ENCODE measurements at places on chromosomes 13 and 19. TPM values are rescaled to one million over a fixed set of nuclear protein-coding genes. Genes with fewer than 3 reads are reported as not detected.
A peak's percentile ranks its signal among the peaks of the same experiment; 100 is the strongest.

DNA sequence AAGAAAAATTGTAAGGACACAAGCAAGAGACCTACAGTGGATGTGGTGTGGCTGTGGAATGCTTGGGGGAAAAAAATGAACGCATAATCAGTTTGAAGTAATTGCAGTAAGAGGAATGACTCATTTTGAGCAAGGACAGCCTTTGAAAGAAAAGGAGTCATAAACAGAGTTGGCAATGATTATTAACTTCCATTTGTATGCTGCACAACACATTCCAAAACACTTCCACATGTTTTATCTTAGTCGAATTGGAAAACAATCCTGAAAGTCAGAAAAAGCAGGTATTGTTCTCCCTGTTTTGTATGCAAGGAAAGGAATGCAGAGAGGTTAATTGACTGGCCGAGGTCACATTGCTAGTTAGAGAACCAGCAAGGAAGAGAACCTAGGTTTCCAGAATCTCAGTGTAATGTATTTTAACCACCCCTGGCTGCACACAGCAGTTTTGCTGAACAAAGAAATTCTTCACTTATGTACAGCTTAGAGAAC lies 630.0 kb upstream of the MIR17HG start:
- DNase-seq: peak; percentile 4
- H3K4me1 ChIP-seq: no peaks in the 10 kb centered on the region
- no peaks in the 10 kb centered on the region for H3K36me3 ChIP-seq
- no peak overlapping the region for H3K4me3 ChIP-seq
- no peak overlapping the region for H3K27ac ChIP-seq

- H3K36me3 ChIP-seq: no peaks in the 10 kb centered on the region
- no peak for DNase-seq
- no peak overlapping the region for H3K27ac ChIP-seq
These were observed 182.1 kb downstream of the PCDH17 start for GRCh38 chr13:57813651-57814050.

- no peak overlapping the region for H3K27ac ChIP-seq
- H3K4me1 ChIP-seq: no peaks in the 10 kb centered on the region
- DNase-seq: no peak
- no peaks in the 10 kb centered on the region for H3K27me3 ChIP-seq
- no peaks in the 10 kb centered on the region for H3K36me3 ChIP-seq
- H3K4me3 ChIP-seq: no peak overlapping the region
These were observed 1658.6 kb upstream of the MIR17HG start for GRCh38 chr13:89688918-89689317.

- no peaks in the 10 kb centered on the region for H3K36me3 ChIP-seq
- DNase-seq: no peak
- H3K4me3 ChIP-seq: no peak overlapping the region
- H3K27ac ChIP-seq: no peak overlapping the region
These were observed 45.3 kb downstream of the RGCC start for GRCh38 chr13:41502673-41503072.

DNA sequence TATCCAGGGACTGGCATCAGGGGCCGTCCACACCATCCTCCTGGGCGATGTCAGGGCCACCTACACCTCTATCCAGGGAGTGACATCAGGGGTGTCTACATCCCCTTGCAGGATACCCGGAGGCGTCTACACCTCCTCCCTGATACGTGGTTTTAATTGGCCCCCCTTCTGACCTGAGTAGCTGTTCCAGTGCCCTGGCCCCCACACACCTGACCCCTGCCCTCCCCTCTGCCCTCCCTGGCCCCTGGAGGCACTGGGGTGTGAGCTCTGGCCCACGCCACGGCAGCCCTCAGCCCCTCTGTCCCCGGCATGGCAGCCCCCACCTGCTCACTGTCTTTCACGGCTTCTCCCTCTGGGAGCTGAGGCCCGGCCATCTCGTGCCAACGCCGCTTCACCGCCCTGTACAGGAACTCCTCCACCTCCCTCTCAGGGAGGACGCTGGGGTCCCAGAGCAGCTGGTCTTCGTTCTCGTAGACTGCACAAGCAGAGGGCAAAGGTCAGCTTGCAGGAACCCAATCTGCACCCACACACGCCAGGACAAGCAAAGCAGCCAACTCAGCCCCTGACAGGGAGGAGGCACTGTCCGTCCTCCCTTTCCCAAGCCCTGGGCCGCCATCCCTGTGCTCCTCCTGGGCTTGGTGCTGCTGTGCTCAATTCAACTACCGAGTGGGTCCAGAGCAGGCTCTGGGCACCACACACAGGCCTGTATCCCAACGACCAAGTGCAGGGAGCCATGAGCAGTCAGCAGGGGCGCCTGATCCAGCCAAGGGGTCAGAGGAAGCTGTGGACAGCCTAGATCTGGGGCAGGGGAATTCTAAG lies 22.2 kb upstream of the PLPP2 start:
- H3K4me3 ChIP-seq: no peak overlapping the region
- DNase-seq: no peak
- no peaks in the 10 kb centered on the region for H3K27me3 ChIP-seq
- peaks cover 2% of the 10 kb centered on the region for H3K4me1 ChIP-seq
- H3K36me3 ChIP-seq: peaks cover 49% of the 10 kb centered on the region
- H3K27ac ChIP-seq: no peak overlapping the region

DNA sequence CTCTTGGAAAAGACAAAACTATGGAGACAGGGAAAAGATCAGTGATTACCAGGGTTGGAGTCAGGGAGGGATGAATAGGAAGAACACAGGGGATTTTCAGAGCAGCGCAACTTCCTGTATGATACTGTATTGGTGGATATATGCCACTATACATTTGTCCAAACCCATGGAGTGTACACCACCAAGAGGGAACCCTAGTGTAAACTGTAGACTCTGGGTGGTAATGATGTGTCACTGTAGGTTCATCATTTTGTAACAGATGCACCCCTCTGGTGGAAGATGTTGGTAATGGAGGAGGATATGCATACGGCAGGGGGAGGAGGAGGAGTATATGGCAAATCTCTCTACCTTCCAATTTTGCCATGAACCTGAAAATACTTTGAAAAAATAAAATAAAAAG lies 68.1 kb downstream of the UFM1 start:
- no peaks in the 10 kb centered on the region for H3K4me1 ChIP-seq
- no peak overlapping the region for H3K4me3 ChIP-seq
- H3K27me3 ChIP-seq: no peaks in the 10 kb centered on the region
- no peak overlapping the region for H3K27ac ChIP-seq
- H3K36me3 ChIP-seq: no peaks in the 10 kb centered on the region

ZDHHC20 gene
- polyA plus RNA-seq: 60.4 TPM

- H3K36me3 ChIP-seq: no peaks in the 10 kb centered on the region
- H3K27ac ChIP-seq: no peak overlapping the region
- H3K4me3 ChIP-seq: no peak overlapping the region
- no peak for DNase-seq
These were observed 8.1 kb downstream of the SULT2B1 start for GRCh38 chr19:48560095-48560530.

ZNF491 gene
- 2.4 TPM for polyA plus RNA-seq

DNA sequence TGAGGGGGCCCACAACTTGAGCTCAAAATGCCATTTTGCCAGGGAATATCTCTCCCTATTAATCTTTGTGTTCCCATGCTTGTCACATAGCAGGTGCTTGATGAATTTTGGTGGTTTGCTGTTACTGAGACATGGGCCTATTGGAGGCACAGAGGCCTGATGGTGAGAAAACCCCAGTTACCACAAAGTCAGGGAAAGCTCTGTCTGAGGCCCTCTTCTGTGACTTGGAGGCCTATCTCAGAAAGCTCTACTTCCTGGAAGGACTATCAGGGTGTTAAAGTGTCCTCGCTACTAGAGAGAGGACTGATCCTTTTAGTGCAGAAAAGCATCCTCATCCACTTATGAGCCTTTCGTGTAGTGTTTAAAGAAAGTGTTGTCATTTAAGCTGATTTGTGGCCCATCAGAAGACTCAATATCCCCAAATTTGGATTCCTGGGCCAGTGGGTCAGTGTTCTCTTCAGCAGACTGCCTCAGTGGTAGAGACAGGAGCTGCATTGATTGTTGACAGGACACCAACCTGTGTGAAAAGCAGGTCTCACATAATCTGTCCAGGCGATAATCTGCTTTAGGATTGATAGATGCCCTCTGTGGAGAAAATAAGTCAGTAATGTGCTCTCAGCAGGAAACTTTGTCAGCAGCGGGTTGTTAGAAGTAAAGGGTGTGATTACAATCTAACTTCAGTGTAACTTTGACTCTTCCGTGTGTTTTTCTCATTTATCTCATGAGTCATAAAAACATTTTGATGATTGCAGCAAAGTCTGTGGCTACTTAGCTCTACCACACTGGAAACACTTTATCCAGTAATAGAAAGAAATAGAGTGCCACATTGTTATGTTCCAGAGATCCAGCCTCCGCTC lies 121.0 kb downstream of the AKAP11 start:
- H3K27me3 ChIP-seq: no peaks in the 10 kb centered on the region
- H3K36me3 ChIP-seq: no peaks in the 10 kb centered on the region
- no peak overlapping the region for H3K27ac ChIP-seq
- DNase-seq: no peak

PALM gene
- polyA plus RNA-seq: 29.2 TPM

GRCh38 chr19:49844138-49845095 lies 6.5 kb upstream of the PTOV1 start:
- H3K36me3 ChIP-seq: peaks cover 10% of the 10 kb centered on the region
- no peak overlapping the region for H3K4me3 ChIP-seq
- DNase-seq: no peak
- no peak overlapping the region for H3K27ac ChIP-seq
- H3K4me1 ChIP-seq: no peaks in the 10 kb centered on the region

GRCh38 chr13:97124915-97125809 lies 97.0 kb upstream of the MBNL2 start:
- peaks cover 23% of the 10 kb centered on the region for H3K4me1 ChIP-seq
- peak; percentile 88 for DNase-seq

DNA sequence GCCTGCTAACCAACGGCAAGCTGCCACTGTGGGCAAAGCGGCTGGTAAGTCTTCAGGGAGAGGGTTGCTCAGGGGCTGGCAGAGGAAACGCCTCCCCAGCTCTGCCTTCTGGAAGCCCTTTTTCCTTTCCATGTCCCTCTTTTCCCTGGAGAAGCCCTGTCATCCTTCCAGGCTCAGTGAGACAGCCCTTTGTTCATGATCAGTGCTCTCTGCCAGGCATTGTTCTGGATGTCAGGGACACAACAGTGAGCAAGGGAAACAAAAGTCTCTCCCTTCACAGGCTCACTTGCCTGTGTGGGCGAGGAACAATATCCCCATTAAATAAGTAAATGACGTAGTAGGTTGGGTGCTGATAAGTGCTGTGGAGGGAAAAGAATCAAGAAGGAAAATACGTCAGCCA lies 13.9 kb upstream of the OVOL3 start:
- no peak overlapping the region for H3K4me3 ChIP-seq
- no peak overlapping the region for H3K27ac ChIP-seq
- H3K4me1 ChIP-seq: no peaks in the 10 kb centered on the region
- no peak for DNase-seq

DNA sequence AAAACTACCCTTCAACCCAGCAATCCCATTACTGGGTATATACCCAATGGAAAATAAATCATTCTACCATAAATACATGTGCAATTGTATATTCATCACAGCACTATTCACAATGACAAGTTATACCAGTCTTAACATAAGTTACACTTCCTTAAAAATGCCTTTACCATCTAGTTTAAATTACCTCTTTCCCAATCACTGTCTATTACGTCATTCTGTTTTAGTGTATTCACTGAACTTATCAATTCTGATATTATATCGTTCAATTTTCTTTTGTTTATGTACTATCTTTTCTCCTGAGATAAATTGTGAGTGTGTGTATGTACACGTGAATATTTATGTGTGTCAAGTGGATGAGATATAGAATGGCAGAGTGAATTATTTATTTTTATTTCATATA lies 1416.8 kb downstream of the OLFM4 start:
- H3K27me3 ChIP-seq: no peaks in the 10 kb centered on the region
- DNase-seq: no peak
- no peak overlapping the region for H3K4me3 ChIP-seq
- H3K36me3 ChIP-seq: no peaks in the 10 kb centered on the region
- H3K27ac ChIP-seq: no peak overlapping the region
- no peaks in the 10 kb centered on the region for H3K4me1 ChIP-seq

C19orf85 gene
- polyA plus RNA-seq: not detected

DNA sequence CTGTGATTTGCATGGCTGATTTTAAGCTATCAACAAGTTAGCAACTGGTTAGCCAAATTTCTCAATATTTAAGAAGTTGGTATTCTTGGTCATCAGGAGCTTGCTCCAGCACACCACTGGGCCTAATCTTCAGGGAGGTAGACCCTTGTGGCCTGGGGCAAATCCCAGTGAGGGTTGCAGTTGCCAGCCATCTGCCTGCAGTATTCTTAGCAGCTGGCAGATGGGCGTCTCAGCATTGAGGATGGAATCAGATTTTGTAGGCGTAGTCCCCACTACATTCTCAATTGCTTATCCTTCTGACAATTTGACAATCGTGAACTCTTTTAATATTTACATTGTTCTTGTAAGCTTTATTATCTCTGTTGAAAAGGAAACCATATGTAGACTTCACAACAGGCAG lies 1266.2 kb downstream of the SLITRK5 start:
- no peak overlapping the region for H3K27ac ChIP-seq
- H3K27me3 ChIP-seq: no peaks in the 10 kb centered on the region
- no peak for DNase-seq
- H3K36me3 ChIP-seq: no peaks in the 10 kb centered on the region
- H3K4me3 ChIP-seq: no peak overlapping the region

GRCh38 chr13:98201984-98202383 lies 24.9 kb upstream of the RNF113B start:
- no peaks in the 10 kb centered on the region for H3K36me3 ChIP-seq
- H3K4me3 ChIP-seq: no peak overlapping the region
- H3K27ac ChIP-seq: no peak overlapping the region

GRCh38 chr13:42334329-42334706 lies 62.4 kb downstream of the AKAP11 start:
- H3K4me1 ChIP-seq: no peaks in the 10 kb centered on the region
- DNase-seq: no peak
- no peak overlapping the region for H3K4me3 ChIP-seq
- H3K36me3 ChIP-seq: no peaks in the 10 kb centered on the region
- no peaks in the 10 kb centered on the region for H3K27me3 ChIP-seq
- H3K27ac ChIP-seq: no peak overlapping the region

GRCh38 chr13:98768522-98768921 lies 16.1 kb upstream of the SLC15A1 start:
- no peak for DNase-seq
- no peaks in the 10 kb centered on the region for H3K36me3 ChIP-seq
- H3K27ac ChIP-seq: no peak overlapping the region

C13orf42 gene
- polyA plus RNA-seq: not detected
